ENCODE measurements at places on chromosomes 7 and 10.

DNA sequence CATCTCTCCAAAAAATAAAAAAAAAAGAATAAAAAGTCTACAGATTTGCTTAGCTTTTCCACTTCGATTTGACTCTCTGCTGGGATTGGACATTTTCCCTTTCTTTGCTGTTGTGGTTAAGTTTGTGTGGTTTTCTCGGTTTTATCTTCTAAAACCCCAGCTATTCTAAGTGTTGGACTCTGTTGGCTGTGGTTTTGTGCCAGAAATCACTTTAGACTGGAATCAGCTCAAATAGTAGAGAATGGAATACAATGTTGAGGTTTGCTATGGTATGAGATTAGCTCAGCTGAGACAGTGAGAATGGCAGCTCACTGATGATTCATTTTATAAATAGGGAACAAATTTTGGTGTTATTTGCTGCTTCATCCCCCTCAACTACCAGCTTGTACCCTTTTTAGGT lies 116.0 kb downstream of the BUB3 start:
- no peak for DNase-seq

GRCh38 chr7:31850066-31850465 lies 163.1 kb downstream of the PPP1R17 start:
- DNase-seq, result no peak

DNA sequence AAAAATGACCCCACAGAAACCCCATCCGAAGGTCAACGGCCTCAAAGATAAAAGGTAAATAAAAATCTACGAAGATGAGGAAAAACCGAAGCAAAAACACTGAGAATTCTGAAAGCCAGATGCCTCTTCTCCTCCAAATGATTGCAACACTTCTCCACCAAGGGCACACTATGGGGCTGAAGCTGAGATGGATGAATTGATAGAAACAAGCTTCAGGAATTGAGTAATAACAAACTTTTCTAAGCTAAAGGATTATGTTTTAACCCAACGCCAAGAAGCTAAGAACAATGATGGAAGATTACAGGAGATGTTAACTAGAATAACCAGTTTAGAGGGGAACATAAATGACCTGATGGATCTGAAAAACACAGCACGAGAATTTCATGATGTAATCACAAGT lies 127.8 kb downstream of the MACC1 start:
- DNase-seq, result no peak

- no peak for DNase-seq
Observed at GRCh38 chr7:64654796-64655548, 11.0 kb upstream of the ZNF107 start.

GRCh38 chr7:116290740-116291139 lies 80.4 kb downstream of the TES start:
- no peak for DNase-seq

DNA sequence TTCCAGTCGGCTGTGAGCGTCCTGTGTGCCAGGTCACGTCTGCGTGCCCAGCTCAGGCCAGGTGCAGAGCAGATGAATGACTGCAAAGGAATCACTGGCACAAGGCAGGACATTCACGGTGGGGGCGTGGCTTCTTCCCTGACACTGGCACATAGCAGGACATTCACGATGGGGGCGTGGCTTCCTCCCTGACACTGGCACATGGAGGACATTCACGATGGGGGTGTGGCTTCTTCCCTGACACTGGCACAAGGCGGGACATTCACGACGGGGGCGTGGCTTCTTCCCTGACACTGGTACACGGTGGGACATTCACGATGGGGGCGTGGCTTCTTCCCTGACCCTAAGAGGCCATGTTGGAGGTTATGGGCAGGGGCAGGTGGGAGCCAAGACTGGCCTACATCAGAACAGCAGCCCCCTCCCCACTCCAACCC lies 64.3 kb downstream of the MYL10 start:
- DNase-seq, result no peak

Data from activated effector memory CD4-positive, alpha-beta T cell treated with anti-CD3 and anti-CD28 coated beads, Interleukin-2, amount 50 U/mL, for 16 hours (primary cell).